IPS DF 6.9 (cell line): ENCODE measurements at places on chromosomes 1 and 21.

DNA sequence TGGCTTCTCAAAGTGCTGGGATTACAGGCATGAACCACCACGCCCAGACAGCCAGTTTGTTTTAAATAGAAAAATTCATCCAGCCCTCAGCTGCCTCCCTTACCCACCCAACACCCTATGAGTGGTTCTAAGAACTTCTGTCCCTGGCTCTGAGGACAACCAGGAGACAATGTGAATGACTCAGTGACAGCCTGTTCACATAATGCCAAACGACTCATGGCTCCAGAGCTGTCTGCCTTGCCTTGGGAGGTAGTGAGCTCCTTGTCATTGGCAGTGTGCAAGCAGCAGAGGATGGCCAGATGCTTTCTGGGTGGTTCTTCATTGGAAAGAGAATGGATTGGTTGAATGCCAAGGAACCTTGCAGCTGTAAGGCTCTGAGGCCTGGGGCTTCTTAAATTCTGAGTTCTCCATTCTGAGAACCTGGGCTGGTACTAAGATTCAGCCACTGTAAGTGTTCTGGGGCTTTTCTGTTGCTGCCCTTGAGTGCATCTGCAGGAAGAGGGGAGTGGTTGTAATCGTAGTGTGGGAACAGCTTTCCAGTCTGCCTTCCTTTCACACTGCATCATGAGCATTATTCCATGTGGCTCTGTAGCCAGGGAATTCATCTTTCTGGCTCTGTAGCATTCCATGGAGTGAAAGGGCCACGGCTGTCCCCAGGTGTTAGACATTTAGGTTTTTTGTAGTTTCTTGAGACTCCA, 5.8 kb downstream of the SERINC2 start:
- no peak for DNase-seq
- H3K4me1 ChIP-seq = peaks cover 7% of the 10 kb centered on the region
- H3K27me3 ChIP-seq = no peaks in the 10 kb centered on the region
- no peak overlapping the region for H3K4me3 ChIP-seq

- DNase-seq = no peak
- H3K27me3 ChIP-seq = no peaks in the 10 kb centered on the region
- H3K4me1 ChIP-seq = peaks cover 3% of the 10 kb centered on the region; the same call in 1 of the 2 replicates
- H3K36me3 ChIP-seq = no peaks in the 10 kb centered on the region
- H3K27ac ChIP-seq = no peak overlapping the region
- H3K4me3 ChIP-seq = no peak overlapping the region
Observed at GRCh38 chr1:27380224-27380623, 2.9 kb downstream of the CD164L2 start.

DNA sequence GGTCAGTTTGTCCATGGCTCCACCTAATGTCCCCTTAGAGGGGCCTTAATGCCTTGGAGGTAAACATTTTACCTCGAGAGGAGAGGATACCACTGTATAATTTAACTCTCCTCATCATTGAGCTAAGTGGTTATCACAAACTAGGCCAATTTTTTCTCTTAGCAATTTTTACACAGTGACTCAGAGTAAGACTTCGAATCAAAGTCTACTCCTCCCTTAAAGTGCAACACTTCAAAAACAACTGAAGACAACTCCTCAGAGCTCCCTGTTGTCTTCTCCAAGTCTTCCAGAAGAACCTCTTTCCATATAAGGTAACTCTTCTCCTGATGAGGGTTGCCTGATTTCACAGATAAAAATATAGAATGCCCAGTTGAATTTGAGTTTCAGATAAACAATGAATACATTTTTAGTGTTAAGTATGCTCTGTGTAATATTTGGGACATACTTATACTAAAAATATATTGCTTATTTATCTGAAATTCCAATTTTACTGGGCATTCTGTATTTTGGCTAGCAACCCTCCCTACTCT, 4.9 kb upstream of the PTGFRN start:
- no peaks in the 10 kb centered on the region for H3K36me3 ChIP-seq
- DNase-seq = no peak
- H3K4me3 ChIP-seq = no peak overlapping the region
- peaks cover 1% of the 10 kb centered on the region; the same call in 1 of the 2 replicates for H3K4me1 ChIP-seq
- no peaks in the 10 kb centered on the region for H3K27me3 ChIP-seq
- no peak overlapping the region for H3K27ac ChIP-seq

DNA sequence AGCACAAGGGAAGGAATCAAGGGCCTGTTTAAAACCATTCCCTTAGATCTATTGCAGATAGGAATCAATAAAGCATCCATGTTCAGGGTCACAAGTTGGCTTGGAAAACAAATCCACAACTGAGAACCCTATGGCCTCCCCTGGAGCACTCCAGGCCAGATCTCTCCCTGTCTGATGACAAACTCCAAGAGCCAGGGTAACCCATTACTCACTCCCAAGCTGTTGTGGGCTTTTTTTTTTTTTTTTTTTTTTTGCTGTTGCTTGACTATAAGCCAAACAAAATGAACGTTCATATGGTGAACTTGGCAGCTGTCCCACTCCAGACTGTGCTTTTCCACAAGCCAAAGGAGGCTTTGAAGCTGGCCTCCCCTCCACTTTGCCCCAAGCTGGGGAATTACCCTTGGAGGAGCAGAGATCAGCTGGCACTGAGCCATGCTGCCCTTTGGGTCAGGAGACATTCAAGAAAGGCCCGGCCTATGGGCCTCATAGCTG, 35.7 kb upstream of the VAV3 start:
- no peak overlapping the region for H3K27ac ChIP-seq
- no peaks in the 10 kb centered on the region for H3K36me3 ChIP-seq
- H3K4me1 ChIP-seq = no peaks in the 10 kb centered on the region
- DNase-seq = no peak

DNA sequence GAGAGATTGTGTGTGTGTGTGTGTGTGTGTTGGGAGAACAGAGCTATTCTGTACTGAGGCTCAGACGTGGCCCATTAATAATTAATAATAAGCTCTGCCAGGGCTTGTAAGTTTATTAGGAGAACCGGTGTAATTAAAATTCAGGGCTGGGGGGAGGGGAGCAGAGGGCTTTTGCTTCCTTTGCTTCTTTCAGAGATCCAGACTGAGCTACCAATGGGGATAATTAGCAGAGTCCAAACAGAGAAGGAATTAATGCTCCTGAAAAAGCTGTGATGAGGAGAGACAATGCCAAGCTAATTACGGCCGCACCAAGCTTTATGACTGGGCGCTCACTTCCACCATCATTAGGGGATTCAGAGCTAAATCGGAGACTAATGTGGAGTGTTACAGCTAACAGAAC, 4.5 kb downstream of the SYT6 start:
- no peaks in the 10 kb centered on the region; the same call in 1 of the 2 replicates for H3K36me3 ChIP-seq
- H3K4me3 ChIP-seq = no peak overlapping the region
- H3K27ac ChIP-seq = no peak overlapping the region
- DNase-seq = no peak
- H3K4me1 ChIP-seq = peaks cover 10% of the 10 kb centered on the region; the same call in 1 of the 2 replicates

GRCh38 chr1:161915978-161916377, 107.7 kb downstream of the OLFML2B start:
- DNase-seq = no peak
- H3K36me3 ChIP-seq = no peaks in the 10 kb centered on the region
- no peak overlapping the region for H3K27ac ChIP-seq
- no peak overlapping the region for H3K4me3 ChIP-seq
